Activated CD4-positive, alpha-beta T cell treated with anti-CD3 and anti-CD28 coated beads, Interleukin-2, amount 50 U/mL, for 48 hours (primary cell): ENCODE measurements at places on chromosomes 1 and 21.
A peak's percentile ranks its signal among the peaks of the same experiment; 100 is the strongest.

GRCh38 chr1:112636056-112636455 lies 16.4 kb downstream of the CAPZA1 start:
- no peak for DNase-seq

- DNase-seq = peak; percentile 82
These were observed 98.9 kb upstream of the BACE2 start for GRCh38 chr21:41068967-41069642.

- DNase-seq = no peak
These were observed 61.0 kb downstream of the B3GALT5 start for GRCh38 chr21:39673736-39674135.

DNA sequence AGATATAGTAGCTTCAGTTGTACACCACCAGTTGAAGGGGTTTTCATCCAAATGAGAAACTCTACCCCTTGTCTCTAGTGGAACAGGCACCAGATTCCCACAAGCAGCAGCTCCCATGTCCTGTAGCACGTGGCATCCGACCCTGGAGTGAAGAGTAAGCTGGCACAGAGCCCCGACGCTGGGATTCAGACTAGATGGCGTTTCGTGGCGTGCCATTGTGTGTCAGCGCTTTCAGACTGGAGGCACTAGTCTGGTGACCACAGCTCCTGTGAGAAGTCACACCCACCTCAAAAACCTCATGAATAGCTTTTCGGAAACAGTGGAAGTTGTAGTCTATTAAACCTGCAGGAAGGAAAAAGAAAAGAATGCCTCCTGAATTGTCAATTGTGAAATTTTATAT lies 20.2 kb downstream of the RRAGC start:
- DNase-seq = no peak

DNA sequence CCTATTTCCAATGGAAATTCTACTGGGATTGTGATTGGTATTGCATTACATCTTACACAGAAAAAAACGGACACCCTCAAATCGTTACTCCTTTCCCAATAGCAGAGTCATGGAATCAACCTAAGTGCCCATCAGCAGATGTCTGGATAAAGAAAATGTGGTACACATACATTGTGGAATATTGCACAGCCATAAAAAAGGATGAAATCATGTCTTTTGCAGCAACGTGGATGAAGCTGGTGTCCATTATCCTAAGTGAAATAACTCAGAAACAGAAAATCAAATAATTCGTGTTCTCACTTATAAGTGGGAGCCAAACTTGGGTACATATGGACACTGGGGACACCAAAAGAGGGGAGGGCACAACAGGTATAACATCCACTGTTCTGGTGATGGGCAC lies 14.3 kb downstream of the HMGN1 start:
- DNase-seq = no peak

DNA sequence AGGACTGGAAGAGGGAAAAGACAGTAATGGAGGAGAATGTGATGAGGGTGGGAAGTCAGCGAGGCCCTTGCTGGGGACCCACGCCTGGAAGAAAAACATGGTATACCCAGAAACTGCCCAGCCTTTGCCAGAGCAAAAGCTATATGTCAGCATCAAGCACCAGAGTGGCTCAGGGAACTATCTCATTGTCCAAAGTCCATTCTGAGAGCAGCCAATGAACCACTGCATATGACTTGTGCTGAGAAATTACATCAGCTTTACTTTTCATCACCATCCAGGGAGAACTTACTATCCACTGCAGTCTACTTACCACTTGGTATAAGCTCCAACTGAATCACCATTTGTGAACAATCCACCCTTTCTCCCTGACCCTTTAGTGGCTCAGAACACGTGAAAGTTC lies 148.1 kb downstream of the TTLL7 start:
- DNase-seq = no peak

GRCh38 chr1:207871117-207871649 lies 39.7 kb downstream of the CD34 start:
- DNase-seq = no peak
